ENCODE measurements at places on chromosomes 13 and 19.

DNA sequence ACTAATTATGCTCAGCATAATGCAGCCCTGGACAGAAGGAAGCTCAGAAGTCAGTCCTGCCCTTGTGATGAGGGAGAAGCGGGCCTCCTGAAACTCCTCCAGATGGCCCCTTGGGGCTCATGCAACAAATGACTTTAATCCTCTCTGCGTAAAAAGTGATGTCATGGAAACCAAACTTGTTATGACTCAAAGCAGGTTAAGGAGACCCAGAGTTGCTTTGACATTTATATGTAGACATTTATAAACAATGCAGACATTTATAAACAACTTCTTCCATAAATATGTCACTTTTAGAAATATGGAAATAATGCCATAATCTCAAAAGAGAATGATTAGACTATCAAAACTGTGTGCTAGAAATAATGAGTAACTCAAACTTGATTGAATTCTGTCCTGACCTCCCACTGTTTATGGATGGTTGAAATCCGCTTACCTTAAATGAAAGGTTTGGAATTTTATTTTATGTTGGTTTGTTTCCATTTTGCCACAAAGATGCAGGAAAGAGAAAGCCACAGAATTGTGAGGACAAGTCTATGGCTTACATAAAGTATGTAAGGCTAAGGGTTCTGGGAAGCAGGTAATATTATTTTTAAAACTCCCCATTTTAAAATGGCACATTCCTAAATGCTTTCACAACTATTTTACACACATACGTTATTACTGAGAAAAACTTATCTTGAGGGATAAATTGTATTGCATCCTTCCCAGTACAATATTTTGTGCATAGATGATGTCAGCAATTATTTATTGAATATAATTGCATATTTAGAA, 73.7 kb downstream of the CYSLTR2 start:
- no peak for DNase-seq

DNA sequence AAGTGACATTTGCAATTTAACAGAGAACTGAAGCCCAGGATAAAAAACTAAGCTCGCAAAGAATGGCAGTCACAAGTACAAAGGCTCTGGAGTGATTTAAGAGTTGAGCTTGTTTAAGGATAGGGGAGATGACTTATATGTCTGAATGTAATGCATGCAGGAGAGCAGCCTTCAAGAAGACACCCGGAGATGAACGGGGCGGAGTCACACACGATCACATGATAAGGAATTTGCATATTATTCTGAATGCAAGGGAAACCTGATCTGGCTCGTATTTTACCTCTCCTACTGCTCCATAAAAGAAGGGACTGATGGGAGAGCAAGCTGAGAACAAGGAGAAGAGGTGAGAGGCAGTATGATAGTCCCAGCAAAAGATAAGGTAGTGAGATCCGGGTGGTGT, 12.9 kb downstream of the TBC1D4 start:
- DNase-seq, result no peak

GRCh38 chr19:1009041-1009980, 9.1 kb downstream of the GRIN3B start:
- no peak for DNase-seq

- DNase-seq, result no peak
Measured at GRCh38 chr19:34806976-34807860, 34.2 kb upstream of the ZNF599 start.

DNA sequence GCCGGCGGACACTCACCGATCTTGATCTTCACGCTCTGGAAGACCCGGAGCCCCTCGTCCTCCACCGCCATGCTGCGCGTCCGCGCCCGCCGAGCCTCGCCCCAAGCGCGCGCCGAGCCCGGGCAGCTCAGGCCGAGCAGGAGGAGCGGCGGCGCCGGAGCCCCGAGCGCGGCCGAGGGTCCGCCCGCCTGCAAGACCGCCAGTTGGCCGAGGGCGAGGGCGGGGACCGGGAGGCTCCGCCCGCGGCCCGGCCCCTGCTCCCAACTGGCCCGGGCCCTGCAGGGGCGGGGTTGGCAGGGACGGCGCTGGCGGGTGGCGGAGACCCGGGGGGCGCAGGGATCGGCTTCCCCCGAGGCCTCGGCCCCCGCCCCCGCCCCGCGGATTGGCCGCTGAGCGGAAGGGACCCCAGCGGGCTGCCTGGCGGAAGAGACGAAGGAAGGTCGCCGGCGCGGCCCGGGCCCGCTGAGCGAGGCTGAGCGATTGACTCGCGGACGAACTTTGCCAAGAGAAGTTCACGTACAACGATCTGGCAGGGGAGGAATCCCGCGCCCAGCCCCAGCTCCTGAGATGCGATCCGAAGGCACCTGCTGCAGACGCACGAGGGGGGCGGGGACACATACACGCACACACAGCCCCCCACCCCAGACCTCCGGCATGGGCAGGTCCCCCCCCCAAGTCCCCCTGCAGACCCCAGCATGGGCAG, at the start of gene RASA3:
Gene RASA3, minus strand, starts transcription at position 205 of the 703 bp plus-strand sequence. Its CDS starts 134 bp downstream, at position 71.
- DNase-seq, result peak; percentile 99

DNA sequence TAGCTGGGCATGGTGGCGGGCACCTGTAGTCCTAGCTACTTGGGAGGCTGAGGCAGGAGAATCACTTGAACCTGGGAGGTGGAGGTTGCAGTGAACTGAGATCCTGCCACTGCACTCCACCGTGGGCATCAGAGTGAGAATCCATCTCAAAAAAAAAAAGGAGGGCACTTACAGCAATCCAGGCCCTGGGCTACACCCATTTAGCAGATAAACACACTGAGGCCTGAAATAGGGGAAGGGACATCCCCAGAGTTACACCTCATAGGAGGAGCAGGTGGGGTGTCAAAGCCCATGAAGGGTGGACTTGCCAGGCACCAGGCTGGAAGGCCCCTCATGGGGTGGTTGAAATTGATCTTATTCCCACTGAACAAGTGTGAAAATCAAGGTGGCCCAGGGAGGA, 13.9 kb upstream of the PLAUR start:
- no peak for DNase-seq

DNA sequence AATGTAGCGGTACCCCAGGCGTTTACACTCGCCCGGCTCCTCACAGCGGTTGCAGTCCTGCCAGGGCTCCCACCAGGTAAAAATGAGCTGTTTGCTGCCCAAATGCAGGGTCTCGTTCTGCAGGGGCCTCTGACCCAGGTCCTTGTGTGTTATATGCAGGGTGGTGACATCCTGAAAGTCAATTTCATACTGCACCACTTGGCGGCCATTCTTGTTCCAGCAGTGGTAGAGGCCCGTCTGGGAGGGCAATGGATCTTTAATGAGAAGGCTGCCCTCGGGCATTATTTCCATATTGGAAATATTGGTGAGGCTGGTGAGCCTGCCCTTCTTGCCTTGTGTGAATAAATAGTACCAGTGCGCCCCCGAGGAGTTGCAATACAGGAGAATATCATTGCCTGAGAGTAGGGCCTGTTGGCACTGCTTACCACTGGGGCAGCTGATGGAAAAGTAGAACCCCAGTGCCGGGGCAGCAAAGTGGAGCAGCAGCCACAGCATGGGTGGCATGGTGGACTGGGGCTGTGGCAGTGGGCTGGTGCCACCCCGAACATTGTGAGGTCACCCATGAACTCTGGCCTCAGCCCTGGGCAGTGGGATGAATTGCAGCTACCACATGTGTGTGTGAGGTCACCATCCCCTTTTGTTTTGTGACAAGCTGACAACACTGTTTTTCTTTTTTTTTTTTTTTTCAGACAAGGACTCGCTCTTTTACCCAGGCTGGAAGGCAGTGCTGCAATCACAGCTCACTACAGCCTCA, at the start of gene FAM187B:
Gene FAM187B, minus strand, starts transcription at position 563 of the 754 bp plus-strand sequence. Its CDS starts 59 bp downstream, at position 504.
- no peak for DNase-seq

DNA sequence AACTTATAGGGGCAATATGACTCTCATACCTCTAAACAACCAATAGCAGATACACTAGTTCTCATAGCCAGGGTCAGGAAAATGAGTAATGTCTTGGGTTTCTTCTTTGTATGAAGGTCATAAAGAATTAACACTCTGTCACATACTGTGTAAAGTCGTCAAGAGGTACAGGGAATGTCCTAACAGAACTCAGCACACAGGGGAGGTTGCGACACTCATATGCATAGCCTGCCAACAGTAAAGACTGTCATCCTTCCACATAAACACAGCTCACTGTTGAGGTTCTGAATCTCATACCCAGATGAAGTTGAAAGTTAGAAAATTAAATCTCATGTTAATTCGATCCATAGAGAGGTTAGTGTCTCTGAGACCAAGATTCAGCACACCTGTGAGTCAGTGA, 34.2 kb upstream of the ZNF254 start:
- DNase-seq, result no peak

- no peak for DNase-seq
Measured at GRCh38 chr13:49464085-49464484, 20.0 kb downstream of the SETDB2 start.

- DNase-seq, result no peak
Measured at GRCh38 chr13:98199480-98199879, 22.4 kb upstream of the RNF113B start.

GRCh38 chr19:43300876-43301765, 31.8 kb upstream of the PSG9 start:
- DNase-seq, result no peak

DNA sequence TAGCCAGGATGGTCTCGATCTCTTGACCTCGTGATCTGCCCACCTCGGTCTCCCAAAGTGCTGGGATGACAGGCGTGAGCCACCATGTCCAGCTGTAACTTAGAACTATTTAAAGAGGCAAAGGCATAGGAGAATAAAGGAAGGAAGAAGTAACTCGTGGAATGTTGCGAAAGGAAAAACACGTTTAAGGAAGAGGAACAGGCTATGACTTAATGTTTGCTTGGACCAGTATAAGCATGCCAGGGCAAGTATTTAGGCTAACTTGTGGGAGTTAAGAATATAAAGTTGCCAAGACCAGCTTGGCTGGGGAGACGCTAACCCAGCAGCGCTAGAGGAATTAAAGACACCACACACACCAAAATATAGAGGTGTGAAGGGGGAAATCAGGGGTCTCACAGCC, 33.5 kb downstream of the ZNF844 start:
- DNase-seq, result no peak

GRCh38 chr19:4522291-4523002, 4.2 kb upstream of the PLIN4 start:
- no peak for DNase-seq

GRCh38 chr13:36382030-36382429, 35.8 kb upstream of the SPART start:
- no peak for DNase-seq

GRCh38 chr13:113452466-113452865, 822 bp downstream of the ADPRHL1 start:
- no peak for DNase-seq

DNA sequence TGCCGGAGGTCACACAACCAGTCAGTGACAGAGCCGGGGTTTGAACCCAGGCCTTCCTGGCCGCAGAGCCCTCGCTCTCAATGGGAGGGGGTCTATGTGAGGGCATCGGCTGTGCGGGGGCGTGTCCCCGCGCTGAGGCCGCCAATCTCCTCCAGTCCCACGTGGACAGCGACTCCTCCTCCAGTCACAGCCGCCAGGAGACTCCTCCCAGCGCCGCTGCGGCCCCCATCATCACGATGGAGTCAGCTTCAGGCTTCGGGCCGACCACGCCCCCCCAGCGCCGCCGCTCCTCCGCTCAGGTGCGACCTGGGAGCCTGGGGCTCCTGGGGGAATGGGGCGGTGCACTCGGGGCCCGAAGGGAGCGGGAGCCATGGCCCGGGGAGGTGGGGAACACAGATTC, 6.0 kb downstream of the SPRED3 start:
- DNase-seq, result no peak

- no peak for DNase-seq
Measured at GRCh38 chr13:94454906-94455305, 24.6 kb downstream of the DCT start.

DNA sequence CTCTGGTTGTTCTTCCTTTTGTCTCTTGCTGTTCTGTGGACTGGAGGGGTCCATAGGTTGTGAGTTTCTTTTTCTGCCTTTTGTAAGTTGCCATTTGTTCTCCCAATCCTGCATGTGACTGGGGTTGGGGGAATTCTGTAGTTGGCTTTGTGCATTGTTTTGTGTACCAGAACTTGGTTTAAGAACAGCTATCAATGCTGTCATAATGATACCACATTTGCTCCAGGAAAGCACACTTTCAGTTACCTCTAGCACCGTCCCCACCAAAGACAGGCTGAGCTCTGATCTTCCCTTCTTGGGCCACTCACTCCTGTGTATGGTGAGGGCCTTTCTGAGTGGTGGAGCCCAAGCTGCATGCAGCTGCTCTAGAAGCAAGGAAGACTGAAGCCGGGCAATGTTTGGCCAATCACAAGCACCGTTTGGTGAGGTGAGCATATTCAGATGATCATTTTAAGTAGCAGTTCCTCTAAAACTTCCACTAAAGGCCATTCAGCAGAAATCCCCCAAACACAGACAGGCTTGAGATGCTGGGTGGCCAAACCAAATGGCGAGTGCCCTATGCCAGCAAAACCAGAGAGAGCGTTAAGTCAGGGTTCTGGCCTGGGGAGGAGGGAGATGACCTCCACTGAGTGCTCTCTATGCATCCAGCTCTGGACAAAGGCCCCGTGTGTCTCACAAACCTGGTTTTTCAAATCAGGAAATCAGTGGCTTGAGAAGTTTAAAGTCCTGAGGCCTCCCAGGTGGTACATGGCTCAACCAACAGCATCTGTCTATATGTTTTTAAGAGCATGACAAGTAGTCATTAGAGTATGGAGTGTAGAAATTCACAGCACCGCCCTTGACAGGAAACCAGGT, 120.7 kb upstream of the SPATA13 start:
- no peak for DNase-seq

DNA sequence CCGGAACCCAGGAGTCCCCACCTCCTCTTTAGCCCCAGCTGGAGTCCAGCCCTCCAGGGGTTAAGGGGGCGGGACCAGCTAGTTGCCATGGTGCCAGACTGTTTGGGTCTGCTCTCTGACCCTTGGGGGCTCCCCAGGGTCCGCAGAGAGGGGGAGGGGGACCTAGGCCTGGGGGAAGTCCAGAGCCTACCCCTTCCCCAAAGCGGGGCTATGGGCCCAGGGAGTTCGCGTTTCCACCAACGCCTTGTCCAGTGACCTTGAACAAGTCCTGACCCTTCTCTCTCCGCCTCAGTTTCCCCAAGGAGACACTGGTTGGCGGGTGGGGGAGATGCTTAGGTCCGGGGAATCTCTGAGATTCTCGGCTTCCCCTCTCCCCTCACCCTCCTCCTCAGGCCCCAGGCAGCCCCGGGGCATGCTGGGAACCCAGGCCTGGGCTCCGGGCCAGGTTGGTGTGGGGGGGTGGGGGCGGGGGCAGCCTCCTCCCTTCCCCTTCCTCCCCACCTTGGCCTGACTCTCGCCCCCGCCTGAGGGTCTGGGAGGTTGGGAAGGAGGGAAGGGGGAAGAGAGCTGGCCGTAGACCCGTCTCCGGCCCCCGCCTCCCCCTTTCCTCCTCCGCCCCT, 2.6 kb upstream of the SPACA6 start:
- peak; percentile 90 for DNase-seq

- no peak for DNase-seq
Measured at GRCh38 chr13:94382960-94383359, 96.5 kb downstream of the DCT start.

- DNase-seq, result peak; percentile 7
Measured at GRCh38 chr13:76677043-76677442, 209.2 kb downstream of the KCTD12 start.
